Esophagus squamous epithelium (tissue), 5 donors: ENCODE measurements at places on chromosomes 2 and 18.

DNA sequence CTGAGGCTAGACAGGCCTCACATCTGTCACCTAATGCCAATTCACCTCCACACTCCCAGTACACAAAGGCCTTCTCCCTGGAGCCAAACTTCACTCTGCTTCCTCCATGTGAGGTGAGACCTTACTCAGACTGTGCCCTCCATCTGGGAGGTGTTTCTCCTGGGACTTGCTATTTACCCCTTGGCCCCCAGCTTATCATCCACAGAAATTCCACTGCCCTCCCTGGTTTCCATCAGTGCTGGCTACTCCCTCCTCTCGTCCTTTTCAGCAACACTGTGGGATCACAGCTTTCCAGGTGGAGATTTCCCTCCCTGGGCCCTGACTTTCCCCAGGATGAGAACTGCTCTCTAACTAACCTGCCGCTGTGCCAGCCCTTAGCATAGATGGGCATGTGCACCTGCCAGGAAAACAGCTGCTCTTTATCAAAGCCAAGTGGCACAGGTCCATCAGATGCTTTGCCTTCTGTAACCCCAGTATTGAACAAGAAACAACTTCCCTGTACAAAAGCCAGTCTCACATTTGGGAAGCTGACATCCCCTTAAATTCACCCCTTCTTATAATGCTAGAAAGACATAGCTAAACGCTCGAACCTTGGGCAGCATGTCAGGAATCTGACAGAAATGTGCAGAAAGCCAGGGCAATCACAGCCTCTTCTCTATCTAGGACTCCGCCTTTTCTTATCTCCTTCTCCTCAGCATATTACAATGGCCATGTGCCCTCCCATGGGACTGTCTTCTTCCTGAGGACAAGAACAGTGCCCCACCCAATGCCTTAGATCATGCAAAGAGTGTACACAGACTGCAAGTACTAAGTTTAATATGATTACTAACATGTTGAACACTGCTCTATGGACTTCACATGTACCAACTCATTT, 535.5 kb upstream of the ID2 start:
- H3K4me3 ChIP-seq: no peak overlapping the region
- peaks cover 3% of the 10 kb centered on the region for H3K27me3 ChIP-seq
- no peaks in the 10 kb centered on the region for H3K4me1 ChIP-seq
- H3K36me3 ChIP-seq: no peaks in the 10 kb centered on the region

- no peaks in the 10 kb centered on the region for H3K27me3 ChIP-seq
- no peak overlapping the region for H3K27ac ChIP-seq
- peaks cover 3% of the 10 kb centered on the region for H3K4me1 ChIP-seq
Measured at GRCh38 chr2:23423062-23423872, 38.3 kb downstream of the KLHL29 start.

- no peak overlapping the region for H3K27ac ChIP-seq
- H3K27me3 ChIP-seq: no peaks in the 10 kb centered on the region
- H3K4me3 ChIP-seq: no peak overlapping the region
- no peaks in the 10 kb centered on the region for H3K4me1 ChIP-seq
- H3K36me3 ChIP-seq: no peaks in the 10 kb centered on the region
Measured at GRCh38 chr18:53070788-53071187, 730.8 kb downstream of the DCC start.

DNA sequence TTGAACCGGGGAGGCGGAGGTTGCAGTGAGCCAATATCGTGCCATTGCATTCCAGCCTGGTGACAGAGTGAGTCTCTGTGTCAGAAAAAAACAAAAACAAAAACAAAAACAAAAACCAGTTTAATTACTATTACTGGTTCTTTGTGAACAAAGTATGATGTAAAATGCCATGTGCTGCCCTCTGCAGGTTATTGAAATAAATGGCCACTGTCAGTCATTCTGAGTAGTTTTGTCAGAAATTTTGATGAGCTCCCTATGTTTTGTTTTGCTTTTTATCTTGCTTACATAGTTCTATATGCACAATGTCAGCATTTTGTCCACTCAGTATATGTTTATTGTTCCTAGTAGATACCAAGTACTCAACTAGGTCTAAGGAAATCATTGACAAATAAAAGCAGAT, 423.6 kb upstream of the CHST9 start:
- H3K4me3 ChIP-seq: no peak overlapping the region
- no peaks in the 10 kb centered on the region for H3K36me3 ChIP-seq
